Amygdala (tissue), 56 donors: ENCODE measurements at places on chromosomes 5 and 9.

DNA sequence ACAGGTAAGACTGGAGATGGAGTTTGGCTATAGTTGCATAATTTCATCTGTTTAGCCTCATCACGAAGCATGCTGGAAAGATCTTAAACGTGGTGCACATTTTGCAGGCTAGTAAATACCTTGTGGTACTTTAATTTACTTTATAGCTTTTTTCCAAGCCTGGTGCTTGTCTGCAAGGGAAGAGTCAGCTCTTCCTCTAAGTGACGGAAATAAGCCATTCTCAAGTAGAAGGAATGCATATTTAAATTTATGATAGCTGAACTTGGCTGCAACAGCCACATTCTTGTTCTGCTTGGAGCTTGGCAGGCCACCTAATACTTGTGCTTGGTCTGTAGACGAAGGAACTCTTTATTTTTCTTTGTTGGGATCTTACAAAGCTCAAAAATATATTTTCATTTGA, 188.0 kb upstream of the PIK3R1 start:
- no peak for DNase-seq

DNA sequence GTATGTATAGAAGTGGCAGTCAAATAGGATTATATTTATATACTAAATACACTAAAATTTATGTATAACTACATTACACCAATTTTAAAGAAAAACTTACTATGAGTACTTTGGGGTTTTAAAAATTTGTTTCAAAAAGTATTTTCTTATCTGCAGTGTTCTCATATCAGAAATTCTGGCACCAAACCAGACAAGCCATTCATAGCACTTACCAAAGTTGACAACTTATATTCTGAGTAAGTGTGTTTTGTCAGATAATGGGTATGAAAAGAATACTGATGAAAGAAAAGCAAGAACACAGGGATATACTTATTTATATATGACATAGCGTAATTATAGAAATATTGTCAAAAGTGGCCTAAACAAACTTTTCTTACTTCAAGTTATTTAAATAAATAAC, 67.5 kb downstream of the SPEF2 start:
- no peak for DNase-seq

DNA sequence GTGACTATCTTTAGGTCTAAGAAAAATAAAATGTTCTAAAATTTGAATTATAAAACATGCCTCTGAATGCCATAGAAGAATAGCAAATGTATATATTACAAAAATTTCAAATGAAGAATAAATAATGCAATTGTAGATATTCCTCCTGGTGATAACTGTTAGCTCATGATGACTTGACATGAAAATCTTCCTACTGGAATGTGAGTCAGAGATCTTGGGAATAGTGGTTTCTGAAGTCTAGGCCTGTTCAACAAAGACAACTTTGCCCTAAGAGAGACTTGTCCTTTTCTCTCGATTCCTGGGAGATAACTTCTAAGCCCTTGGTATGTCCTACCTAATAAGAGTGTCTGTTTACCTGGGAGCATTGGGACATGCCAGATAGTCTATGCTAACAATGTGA, 746.3 kb upstream of the RIOK2 start:
- no peak for DNase-seq

GRCh38 chr5:164600274-164600673, 1094.9 kb downstream of the MAT2B start:
- no peak for DNase-seq

DNA sequence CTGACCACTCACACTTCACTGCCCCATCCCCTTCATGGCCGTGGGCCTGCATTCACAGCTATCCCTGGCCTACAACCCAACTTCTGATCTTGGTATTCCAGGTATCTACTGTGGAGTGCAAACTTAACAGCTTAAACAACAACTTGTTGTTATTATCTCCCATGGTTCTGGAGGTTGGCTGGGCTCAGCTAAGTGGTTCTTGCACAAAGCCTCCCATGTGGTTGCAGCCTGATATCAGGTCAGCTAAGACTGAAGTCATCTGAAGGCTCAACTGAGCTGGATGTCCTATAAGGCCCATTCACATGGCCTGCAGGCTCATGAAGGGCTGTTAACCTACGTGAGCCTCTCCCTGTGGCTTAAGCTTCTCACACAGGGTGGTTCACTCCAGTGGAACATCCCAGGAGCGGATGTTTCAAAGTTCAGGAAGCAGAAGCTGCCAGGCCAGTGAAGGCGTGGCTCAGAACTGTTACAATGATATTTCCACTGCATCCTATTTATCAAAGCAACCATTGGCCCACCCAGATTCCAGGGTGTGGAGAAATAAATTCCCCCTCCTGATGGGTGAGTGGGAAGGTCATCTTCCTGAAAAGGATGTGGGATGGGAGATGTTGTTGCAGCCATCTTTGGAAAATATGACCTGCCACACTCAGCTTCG, 30.0 kb upstream of the TRIO start:
- no peak for DNase-seq

GRCh38 chr9:92035687-92036410, 79.4 kb downstream of the SPTLC1 start:
- DNase-seq = no peak

GRCh38 chr5:83453937-83454336, 17.6 kb upstream of the VCAN start:
- DNase-seq = no peak

- no peak for DNase-seq
Observed at GRCh38 chr9:95581900-95582299, 65.1 kb upstream of the PTCH1 start.

GRCh38 chr9:106400950-106401349, 462.0 kb upstream of the ZNF462 start:
- no peak for DNase-seq

DNA sequence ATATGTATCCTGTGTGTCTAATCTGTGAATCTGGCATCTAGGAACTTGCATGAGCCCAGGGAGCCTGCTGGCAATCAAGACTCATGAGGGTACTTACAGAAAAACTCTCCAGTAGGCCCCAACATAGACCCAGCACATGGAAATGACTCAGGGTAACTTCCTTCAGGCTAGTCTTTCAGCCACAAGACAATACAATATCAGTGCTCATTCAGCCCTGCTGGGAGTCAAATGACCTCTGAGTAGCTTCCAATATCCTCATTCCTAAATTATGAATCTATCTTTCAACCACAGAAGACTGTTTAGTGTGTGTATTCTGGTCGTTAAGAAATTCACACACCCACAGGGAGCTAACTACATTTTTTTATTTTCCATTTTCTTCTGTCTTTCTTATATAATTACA, 1273.0 kb downstream of the EFNA5 start:
- no peak for DNase-seq

DNA sequence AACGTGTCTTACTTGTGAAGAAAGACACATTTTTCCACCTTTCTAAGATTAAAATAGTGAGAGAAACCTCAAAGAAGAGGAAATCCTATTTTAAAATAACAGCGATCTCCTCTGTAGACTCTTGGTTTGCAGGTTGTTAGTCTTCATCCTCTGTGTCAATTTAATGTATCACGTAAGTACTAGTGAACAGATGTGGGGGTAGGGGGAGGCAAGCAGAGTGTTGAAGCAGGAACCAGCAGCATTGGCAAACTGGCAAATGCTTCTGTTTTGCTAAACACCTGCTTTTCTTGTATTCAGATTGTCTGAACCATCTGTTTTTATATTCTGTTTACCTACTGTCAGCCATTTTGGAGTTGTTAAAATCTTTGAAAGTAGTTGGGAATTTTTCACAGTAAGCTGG, 159.3 kb upstream of the TLX3 start:
- DNase-seq = no peak

DNA sequence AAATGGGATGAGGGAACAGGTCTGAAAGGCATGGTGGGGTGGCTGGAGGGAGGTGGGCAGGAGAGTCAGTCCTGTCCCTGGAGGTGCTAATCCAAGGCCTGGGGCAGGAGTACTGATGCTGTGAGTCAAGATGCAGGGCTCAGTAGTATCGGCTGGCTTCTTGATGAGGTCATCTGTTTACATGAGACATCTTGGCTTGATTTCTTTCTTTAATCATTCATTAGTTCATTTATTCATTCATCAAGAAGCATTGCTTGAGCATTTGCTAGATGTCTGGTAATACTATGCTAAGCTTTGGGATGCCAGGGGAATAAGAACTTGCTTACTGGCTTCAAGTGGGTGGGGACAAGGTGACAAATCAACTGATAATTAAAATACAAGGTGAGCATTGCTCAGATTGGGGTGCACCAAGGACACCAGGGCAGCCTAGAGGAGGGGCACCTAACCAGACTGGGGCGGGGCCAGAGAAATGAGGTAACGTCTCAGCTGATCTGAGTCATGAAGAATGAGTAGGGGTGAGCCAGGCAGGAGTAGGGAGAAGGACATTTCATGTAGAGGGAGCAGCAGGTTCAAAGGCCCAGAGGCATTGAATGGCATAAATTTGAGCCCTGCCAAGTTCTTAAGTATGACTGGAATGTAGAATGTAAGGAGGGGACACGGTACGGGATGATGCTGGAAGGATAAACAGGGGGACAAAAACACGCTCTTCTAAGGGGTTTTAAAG, 88.8 kb downstream of the EGFLAM start:
- DNase-seq = no peak

GRCh38 chr9:136665111-136665703, 2.5 kb downstream of the EGFL7 start:
- peak; percentile 32 for DNase-seq

DNA sequence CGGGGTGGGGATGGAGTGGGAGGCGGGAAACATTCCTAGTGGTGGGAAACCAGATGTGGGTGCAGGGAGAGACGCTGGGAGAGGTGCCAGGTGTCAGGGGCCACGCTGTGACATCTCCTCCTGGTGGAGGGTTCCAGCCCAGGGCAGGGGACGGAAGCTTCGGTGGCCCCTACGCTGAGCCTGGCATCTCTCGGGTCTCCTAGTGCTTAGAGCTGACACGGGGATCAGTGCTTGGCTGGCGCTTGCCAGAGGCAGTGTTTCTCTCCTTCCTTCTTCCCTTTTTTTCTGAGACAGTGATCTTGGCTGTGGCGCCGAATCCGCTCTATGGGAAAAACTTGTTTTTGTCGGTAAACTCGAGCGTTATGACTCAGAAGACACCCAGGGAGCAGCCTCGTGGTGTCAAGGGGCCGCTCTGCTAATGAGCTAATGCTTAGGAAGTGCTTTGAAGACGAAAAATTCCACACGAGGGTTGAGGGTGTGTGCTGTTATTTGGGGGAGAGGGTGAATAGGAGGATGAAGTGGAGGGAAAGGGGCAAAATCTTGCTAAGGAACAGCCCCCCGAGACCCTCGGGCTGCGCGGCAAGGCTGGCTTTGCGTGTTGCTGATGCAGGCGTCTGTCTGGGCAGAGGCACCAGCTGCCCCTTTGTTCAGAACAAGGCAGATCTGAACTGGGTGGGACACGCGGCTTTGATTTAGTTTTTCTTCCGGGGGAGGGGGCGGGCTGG, 20.4 kb upstream of the IER5L start:
- no peak for DNase-seq

DNA sequence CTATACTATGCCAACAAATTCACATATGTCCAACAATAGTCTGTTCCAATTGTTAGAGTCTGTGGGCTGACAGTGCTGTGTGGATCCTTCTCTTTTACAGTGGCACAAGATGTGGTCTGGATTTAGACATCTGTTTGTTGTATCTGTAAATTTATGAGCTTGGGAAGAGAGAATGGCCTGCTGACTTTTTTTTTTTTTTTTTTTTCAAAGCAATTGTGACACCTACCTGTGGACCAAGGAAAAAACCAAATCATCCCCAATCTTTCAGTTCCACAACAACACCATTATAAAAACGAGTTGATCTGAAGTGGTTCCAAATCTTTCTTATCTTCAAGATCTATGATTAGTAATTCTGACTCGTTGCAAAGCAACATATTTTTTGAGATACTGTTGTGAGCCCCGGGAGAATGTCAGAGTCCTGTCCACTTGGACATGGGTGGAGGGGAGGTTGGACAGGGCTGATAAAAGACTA, 4.9 kb downstream of the IRX2 start:
- no peak for DNase-seq

GRCh38 chr5:72433522-72433921, 73.7 kb downstream of the ZNF366 start:
- DNase-seq = no peak

- DNase-seq = no peak
Observed at GRCh38 chr5:123094237-123094918, 5.3 kb downstream of the PRDM6 start.

DNA sequence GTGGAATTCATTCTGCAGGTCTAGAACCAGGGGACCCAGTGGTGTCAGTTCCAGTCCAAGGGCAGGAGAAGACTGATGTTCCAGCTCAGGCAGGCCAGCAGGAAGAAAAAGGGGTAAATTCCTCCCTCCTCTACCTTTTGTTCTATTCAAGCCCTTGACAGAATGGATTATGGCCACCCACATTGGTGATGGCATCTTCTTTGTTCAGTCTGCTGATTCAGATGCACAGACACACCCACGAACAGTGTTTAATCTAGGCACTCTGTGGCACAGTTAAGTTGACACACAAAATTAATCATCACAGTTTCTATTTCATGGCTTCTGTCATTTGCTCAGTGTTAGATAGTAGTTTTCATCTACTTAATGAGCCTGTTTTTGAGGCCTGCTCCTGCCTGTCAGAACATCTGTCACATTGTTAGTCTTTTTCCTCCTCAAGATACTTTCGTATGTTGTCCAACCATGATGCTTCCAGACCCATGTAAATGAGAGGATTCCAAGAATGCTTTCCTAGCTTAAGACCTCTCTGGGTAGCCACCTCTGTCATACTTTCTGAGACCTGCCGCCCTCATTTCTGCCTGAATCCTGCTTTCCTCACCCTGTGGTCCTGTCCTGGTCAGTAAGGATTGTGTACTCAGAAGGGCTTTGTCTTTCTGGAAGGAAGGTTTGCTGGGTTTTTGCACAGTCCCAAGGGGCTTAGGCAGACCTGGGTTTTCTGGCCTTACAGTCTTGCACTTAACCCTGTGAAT, 72.5 kb downstream of the SPIN1 start:
- DNase-seq = no peak

GRCh38 chr5:96193946-96194345, 232.3 kb upstream of the ELL2 start:
- DNase-seq = no peak

DNA sequence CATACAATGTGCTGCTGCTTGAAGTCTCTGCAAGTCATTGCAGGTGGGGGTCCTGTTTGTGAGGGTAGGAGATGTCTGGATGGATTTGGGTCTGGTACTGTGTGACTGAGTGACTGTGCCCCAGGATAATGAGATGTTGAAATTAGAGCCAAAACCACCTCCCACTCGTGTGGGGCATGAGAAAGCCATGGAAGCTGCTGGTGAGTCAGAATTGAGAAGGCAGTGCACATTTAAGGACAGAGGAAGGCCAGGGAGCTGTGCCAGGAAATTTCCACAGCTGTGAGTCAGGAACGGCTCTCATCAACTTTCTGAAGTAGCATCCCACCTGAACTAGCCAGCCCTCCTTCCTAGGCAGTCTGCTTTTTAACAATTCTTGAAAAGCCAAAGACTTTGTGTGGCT, 229.8 kb downstream of the DRD1 start:
- DNase-seq = peak; percentile 3

DNA sequence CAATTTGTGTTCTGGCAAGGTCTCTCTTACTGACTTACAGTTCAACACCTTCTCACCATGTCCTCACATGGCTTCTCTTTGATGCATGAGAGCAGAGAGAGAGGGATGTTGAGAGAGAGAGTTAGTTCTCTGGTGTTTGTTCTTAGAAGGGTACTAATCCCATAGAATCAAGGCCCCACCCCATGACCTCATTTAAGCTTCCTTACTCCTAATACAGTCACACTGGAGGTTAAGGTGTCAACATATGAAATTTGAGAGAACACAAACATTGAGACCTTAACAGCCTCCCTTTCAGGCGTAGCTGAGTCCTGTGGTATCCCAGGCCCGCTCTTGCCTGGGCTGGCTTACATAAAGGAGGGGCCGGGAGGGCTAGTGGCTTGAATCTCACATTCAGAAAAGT, 10.6 kb upstream of the SEMA6A start:
- DNase-seq = no peak
